Activated CD4-positive, alpha-beta memory T cell treated with anti-CD3 and anti-CD28 coated beads for 36 hours (primary cell): ENCODE measurements at places on chromosomes 3 and 15. TPM values are rescaled to one million over a fixed set of nuclear protein-coding genes. Genes with fewer than 3 reads are reported as not detected.

- no peak for DNase-seq
These were observed 26.8 kb downstream of the ESYT3 start for GRCh38 chr3:138461246-138461645.

DNA sequence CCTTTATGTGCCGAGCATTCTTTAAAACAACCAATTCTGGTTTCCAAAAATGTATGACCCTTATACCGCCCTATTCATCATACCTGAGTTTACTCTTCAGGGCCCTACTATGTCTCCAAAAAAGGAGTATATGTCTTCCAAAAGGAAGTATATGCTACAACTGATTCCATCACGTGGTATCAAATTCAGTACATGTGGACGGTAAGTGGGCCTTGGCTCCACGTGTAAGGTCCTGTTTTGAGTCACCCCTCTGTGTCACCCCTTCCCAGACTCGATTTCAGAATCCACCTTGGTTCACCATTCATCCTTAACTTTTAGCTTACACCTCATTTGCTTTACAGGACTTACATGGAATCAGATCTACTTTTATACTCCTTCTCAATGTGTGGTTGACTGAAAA, 37.8 kb downstream of the ABHD2 start:
- peak; percentile 35 for DNase-seq

GRCh38 chr3:182782149-182782548, 11.2 kb upstream of the ATP11B start:
- no peak for DNase-seq

GRCh38 chr3:41188306-41188705, 11.0 kb upstream of the CTNNB1 start:
- DNase-seq = peak; percentile 65

DNA sequence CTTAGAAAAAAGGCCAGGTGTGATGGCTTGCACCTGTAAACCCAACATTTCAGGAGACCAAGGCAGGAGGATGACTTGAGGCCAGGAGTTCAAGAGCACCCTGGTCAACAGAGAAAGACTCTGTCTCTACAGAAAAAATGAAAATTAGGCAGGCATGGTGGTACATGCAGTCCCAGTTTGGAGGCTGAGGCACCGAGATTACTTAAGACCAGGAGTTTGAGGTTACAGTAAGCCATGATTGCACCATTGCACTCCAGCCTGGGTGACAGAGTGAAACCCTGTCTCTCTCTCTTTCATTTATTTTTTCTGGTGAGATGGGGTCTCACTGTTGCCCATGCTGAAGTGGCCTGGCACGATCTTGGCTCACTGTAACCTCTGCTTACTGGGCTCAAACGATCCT, 24.7 kb downstream of the IP6K1 start:
- no peak for DNase-seq

DNA sequence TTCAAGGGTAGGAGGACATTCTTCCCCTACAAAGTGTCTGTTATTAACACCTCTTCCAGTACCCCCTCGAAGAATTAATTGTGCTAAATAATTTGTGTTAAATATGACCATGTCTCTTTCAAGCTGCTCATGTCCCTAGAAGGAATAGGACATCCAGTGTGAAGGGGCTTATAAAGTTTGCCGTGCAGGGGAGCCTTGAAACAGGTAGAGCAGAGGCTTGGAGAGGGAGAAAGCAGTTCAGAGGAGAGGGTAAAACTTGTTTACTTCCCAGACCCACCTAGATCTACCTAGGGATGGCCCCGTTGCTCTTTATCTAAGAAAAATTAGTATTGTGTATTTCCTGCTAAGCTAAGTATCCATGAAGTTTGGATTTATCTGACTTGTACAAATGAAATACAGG, 114.8 kb downstream of the CACNA2D3 start:
- DNase-seq = no peak

GRCh38 chr3:50358911-50359759, at the start of gene TMEM115:
TSS of gene TMEM115 (minus strand) at chr3:50359521. CDS start at chr3:50359063, 458 bp downstream.
- DNase-seq = peak; percentile 97

DNA sequence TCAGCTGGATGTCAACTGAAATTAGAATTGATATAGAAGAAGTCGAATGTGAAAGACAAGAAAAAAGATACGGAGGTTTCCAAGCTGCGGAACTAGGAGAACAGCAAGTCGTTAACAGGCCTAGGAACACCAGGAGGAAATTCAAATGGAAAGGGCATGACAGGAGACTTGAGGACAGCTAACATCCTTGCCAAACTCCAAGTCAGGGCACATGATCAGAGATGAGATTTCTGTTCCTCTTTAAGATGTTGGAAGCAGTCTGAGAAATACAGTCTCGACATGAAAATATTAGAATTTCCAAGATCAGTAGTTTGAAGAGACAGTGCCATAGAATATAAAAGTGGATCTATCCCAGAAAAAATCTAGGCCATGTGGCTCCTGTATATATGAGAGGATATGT, 5.0 kb downstream of the MYO5A start:
- DNase-seq = no peak

DNA sequence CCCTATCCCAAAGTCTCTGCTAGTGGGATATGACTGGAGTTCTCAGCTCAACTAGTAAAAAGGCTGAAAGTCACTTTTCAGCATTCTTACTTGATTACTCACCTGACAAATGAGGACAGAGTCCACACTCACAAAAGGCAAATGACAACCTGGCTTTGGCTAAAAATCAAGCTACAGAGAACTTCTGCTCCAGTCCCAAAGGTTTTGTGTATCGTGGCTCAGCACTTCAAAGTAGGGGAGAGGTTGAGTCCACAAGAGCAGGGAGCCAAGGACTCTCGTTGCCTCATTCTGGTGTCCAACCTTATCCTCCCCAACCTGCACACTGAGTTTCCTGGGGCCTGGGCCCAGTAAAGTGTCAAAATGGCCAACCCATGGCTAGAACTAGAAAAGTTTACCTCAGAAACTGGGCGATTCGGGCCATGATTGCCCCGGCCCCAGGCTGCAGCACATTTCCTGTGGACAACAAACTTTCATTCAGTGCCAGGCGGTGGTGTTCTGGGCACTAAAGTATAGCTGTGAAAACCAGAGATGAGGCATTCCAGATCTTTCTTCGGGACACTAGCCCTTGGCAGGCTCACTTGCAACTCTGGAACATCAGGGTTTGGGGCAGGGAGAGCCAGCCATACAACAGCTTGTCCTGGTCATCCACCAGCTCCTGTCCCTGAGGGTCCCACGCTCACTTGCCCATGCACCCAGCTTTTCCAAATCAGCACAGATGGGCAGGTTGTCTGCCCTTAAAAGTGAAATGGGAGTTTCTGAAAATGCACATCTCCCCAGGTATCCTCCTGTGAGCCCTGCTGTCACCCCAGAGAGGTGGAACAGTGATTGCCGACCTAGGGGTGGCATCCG, 3.1 kb downstream of the ACAA1 start:
- DNase-seq = peak; percentile 2

DNA sequence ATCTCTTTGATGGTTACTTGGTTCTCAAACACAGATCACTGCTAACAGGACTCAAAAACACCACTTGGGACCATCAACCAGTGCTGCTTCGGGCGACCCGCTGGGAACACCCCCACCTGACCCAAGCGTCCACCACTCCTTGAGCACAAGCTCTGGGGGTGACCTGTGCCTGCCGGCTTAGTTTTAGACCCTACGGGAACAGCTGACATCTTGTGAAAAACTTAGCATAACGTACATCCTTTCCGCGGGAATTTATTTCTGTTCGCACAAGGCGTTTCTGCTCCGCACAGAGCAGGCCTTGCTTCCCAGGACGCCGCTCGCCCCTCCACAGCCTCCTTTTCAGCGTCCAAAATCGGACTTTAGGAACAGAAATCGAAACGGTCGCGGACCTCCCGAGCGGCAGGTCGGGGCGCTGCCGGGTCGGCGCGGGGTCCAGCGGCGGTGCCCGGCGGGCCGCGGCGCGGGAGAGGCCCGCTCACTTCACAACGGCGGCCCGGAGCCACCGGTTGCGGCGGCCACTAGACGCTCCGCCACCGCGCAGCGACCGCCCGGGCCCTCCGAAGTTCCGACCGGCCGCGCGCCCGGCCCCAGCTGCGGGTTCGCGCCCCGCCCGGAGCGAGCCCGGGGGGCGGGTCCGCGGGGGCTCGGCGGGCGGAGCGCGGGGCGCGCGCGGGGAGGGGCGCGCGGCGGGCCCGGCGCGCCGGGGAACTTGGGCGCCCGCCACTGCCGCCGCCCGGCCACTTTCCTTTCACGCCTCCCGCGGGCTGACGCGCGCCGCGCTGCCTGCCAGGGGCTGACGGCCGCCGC, 959 bp downstream of the SFMBT1 start:
- DNase-seq = peak; percentile 62

- DNase-seq = no peak
These were observed 54.9 kb upstream of the BNC1 start for GRCh38 chr15:83339396-83339795.

DNA sequence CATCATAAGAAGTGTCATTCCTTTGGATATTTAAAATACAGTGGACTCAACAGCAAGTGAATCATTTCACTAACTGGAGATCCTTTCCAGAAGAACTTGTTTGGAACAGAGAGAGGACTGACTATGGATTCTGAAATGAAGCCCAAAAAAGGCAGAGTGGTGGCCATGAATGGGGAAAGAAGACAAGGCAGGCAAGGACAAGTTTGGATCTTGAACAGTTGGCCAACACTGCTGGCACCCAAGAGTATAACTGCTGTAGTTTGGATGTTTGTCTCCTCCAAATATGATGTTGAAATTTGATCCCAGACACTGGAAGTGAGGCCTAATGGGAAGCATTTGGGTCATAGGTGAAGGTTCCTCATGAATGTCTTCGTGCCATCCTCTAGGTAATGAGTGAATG, 686.9 kb downstream of the GRM7 start:
- no peak for DNase-seq

DNA sequence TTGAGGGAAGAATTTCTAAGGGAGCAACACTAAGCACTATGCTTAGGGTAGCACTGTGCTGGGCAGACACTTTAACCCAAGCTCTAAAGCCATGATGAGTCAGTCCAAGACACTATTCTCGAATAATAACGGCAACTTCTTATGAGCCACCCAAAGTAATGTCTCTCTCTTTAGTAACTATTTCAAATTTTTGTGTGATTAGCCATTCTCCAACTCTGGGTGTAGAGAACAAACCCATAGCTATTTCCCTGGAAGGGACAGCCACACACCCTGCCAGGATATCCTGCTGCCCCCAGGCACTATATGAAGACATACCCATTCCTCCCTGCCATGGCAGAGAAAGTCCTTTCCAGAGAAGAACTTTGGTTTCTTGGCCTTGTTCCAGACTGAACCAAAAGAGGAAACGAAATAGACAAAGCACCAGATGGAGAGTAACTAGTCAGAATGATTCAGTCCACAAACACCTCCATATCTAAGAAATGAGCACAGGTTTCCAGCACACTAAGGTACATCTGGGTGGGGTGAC, 384.9 kb upstream of the THBS1 start:
- DNase-seq = no peak

GRCh38 chr3:170723241-170723640, 137.4 kb upstream of the SLC7A14 start:
- no peak for DNase-seq

- no peak for DNase-seq
These were observed 14.0 kb upstream of the GK5 start for GRCh38 chr3:142239421-142239820.

GRCh38 chr15:68725736-68726135, 95.0 kb downstream of the ANP32A start:
- no peak for DNase-seq

DNA sequence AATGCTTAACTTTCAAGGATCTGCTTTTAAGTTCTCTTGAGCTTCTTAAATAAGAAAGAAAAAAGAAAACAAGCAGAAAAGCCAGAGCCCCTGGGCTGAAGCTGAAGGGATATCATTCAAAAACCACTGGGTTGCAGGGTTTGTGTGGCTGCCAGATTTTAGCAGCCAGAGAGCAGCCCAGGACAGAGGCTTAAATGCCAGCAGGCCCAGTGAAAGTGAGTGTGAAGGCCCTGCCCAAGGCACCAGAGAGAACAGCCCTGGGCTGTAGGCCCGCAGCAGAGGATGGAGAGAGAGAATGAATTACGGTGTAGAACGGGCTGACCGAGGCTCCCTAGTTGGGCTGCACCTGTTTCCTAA, 106.3 kb upstream of the BOC start:
- DNase-seq = no peak

GRCh38 chr3:43054754-43055153, 51.1 kb downstream of the POMGNT2 start:
- DNase-seq = no peak

- DNase-seq = no peak
These were observed 225.9 kb downstream of the ITPR1 start for GRCh38 chr3:4719046-4719501.

DNA sequence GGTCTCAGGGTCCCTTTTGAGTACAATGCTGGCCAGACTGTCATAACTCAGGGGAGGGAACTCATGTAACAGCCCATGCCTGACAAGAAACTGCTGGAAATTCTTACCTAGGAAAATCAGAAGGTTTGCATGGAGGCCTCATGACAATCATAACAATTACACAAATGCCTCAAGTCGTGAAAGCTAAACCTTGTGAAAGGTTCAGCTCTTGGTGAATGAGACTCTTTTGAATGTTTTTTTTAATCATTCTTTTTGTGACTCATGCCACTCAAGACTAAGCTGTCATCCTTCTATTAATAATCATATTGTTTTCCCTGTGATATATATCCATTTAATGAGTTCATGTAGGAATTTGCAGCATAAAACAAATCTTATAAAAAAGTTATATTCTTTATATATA, 61.4 kb upstream of the LEKR1 start:
- no peak for DNase-seq

GRCh38 chr15:101351736-101352135, 56.7 kb upstream of the SNRPA1 start:
- no peak for DNase-seq

DNA sequence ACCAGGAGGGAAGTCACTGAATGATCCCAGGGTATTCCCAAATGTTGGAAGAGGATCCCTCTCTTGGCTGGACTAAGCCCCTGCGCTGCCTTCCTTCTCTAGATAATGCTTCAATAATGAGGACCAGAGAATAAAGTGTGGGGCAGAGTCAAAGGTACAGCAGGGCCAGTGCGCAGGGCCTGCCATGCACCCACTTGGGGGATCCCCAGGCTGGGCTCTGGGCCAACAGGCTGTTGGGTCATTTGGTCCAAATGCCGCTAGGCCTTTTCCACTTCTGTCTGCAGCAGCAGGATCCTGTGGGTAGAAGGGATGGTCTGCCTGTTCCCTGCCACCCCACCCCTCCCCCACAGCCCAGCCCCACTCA, 5.7 kb upstream of the CLK3 start:
- DNase-seq = no peak

DNA sequence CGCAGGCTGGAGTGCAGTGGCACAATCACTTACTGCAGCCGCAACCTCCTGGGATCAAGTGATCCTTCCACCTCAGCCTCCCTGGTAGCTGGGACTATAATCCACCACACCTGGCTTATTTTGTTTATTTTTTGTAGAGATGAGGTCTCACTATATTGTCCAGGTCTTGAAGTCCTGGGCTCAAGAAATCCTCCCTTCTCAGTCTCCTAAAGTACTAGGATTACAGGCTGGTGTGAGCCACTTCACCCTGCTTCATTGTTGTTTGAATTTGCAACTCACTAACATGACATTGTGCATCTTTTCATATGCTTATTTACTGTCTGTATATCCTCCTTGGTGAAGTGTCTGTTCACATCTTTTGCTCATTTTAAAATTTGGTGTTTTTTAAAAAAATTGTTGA, 10.1 kb downstream of the PARP15 start:
- DNase-seq = no peak

- DNase-seq = no peak
These were observed 10.2 kb downstream of the MBNL1 start for GRCh38 chr3:152278756-152279427.

The DAZL gene
- total RNA-seq = not detected

The SEMA5B gene
- total RNA-seq = not detected

The FGF12 gene
- not detected for total RNA-seq

The CHRNA3 gene
- total RNA-seq = not detected

The DUOXA1 gene
- 0.36 TPM for total RNA-seq

The SELENOK gene
- 55.3 TPM for total RNA-seq

The PLA2G4F gene
- total RNA-seq = not detected
